ENCODE measurements at places on chromosomes 11 and 22.

DNA sequence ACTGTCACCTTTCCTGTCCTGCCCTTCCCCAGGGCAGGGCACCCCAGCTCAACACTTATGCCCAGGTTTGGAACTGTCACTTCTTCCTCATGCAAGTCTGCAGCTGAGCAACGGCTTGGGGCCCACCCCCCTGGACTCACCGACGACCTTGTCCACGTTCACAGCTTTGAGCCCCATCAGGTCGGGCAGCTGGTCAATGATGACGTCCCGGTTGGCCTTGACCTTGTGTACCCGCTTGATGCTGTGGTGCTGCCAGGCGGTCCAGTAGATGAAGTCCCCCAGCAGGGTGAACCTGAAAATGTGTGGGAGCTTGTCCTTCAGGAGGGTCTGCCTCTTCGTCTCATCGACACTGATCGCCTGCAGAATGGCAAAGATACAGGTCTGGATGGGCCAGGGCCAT lies 135.0 kb downstream of the CRYBB2 start:
- DNase-seq: peak; percentile 5

- DNase-seq: no peak
Observed at GRCh38 chr11:35178067-35178805, 39.3 kb downstream of the CD44 start.

- DNase-seq: no peak
Observed at GRCh38 chr11:16999116-16999515, 15.1 kb downstream of the PLEKHA7 start.

GRCh38 chr11:110490886-110491285 lies 61.1 kb downstream of the FDX1 start:
- DNase-seq: no peak

DNA sequence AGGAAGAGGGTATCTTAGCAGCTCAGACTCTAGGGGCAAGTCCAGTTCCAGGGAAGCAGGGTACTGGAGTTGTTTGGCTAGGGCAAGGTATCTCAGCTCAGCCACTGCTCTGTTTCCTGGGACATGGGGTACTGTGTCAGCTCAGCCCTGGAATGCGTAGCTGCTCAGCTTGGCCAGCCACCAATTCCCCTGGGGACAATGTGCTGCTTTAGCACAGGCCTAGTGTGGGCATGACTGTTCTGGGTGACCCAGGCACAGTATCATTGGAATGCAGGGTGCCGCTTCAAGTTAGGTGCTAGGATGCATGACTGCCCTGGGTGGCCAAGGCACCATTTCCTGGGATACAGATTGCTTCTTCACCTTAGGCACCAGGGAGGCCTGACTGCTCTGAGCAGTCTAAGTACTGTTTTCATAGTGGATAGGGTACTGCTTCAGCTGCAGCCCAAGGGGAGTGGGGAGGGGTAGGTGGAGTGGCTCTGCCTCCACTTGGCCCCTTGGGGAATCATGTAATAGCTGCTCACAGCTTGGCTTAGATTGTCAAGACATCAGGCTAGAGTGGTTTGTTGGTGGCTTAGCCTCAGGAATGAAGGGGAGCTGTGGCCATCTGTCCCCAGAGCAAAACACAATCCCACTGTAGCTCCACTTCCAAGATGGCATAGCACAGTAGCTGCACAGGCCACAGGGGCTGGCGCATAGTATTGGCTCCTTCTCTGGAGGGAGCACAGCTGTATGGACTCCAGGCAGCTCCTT lies 36.0 kb downstream of the MADD start:
- no peak for DNase-seq

GRCh38 chr11:45796461-45796861 lies 8.5 kb upstream of the SLC35C1 start:
- no peak for DNase-seq

- no peak for DNase-seq
Observed at GRCh38 chr22:47813661-47814060, 1051.2 kb downstream of the TBC1D22A start.

GRCh38 chr11:27719546-27719925 lies 19.3 kb upstream of the BDNF start:
- no peak for DNase-seq

DNA sequence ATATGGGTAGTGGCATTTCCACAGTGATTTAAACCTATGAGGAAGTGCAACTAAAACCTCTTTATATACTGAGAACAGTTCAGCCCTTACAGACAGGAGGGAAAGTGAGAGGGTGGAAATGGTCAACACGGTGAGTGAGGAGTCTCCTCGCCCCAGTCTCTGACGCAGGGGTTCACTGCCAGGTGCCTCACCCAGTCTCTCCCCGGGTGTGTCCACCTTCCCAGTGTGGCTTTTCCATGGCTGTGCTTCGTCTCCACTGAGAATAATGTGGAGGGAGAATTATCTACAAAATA lies 116.6 kb upstream of the TOP3B start:
- DNase-seq: peak; percentile 39

DNA sequence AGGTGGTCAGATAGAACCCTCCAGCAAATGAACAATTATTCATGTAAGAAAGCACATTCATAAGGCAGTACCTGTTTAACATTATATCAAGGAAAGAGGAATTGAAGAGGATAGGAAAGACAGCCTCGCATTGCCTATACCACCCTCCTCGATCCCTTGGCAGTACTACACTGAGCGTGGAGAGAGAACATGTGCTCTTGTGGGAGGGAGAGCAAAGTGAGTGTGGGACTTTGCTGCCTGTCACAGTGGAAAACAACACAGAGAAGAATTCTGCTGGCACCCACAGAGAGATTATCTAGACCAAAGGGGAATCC lies 17.5 kb upstream of the DDX10 start:
- no peak for DNase-seq

GRCh38 chr11:129702410-129703398 lies 112.9 kb upstream of the TMEM45B start:
- no peak for DNase-seq

DNA sequence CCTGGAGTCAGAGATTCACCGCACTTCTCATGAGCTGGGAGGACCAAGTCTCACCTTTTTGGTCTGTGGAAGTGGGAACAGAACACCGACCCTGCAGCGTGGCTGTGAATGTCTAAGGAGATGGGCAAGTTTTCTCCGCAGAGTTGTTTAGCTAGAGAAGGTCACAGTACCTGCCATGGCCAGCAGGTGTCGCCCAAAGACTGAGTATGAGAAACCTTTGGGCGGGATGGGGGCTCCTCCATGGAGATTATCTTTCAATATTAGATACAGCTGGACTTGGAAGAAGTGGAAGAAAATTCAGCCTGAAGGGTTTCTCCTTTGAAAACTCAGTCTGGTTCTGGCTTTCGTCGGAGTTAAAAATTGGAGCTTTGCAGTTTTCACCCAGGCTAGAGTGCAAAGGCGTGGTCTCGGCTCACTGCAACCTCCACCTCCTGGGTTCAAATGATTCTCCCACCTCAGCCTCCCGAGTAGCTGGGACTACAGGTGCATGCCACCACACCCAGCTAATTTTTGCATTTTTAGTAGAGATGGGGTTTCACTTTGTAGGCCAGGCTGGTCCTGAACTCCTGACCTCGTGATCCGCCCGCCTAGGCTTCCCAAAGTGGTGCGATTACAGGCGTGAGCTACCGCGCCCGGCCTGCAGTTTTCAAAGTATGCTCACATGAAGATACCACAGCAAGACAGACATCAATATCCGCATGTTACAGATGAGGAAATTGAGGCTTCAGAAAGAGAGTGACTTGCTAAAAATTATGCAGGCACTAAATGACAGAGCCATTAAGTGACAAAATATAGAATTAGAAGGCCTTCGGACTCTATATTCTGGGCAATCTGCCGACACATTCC lies 10.7 kb upstream of the DSCAML1 start:
- peak; percentile 73 for DNase-seq

DNA sequence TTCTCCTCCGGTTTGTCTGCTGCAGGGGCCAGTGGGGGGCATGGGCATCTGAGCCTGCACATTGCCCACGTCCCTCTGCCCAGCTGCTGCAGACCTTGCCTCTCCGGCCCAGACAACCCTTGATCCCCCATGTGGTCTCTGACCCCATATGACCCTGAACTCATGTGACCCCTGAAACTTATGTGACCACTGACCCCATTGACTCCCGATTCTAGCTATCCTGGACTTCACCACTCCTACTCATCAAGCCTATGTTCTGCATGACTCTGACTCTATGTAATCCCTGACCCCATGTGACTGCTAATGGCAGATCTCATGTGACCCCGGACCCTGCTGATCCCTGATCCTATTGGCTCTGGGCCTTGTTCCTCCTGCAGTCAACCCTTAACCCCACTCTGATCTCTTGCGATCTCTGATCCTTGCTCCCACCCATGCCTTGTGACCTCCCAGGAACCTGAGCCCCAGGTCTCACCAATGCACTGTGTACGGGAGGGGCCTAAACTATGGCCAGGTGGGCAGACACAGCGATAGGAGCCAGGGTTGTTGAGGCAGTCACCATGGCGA lies 5.7 kb downstream of the LTBP3 start:
- no peak for DNase-seq

DNA sequence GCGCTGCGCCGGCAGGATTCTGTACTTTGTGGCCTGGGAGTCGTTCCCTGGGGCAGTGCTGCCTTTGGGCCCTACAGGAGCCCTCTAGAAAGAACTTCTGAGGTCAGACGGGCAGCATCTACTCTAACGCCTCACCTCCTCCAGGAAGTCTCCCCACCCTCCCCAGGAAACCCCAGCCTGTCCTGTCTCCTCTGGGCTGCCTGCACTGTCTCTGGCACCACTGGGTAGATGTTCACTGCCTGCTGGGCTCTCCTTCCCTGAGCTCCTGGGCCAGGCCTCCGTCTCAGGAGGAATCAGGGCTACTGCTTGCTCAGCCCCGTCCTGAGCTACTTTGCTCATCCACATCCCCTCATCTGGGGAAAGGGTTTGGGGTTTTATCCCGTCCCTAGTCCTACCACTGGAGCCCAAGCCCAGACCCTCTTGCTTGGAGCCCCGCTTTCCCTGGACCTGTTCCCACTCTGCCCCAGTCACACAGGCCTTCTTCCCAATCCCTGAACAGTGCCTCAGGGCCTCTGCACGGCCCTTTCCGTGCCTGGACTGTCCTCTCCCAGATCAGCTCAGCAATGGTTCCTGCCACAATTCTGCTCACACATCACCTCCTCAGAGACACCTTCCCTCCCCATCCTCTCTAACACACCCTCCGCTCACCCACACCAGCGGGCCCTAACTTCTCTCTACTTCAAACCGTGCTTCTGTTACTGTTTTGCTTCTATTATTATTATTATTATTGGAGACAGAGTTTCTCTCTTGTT lies 11.3 kb upstream of the TREH start:
- DNase-seq: no peak

- DNase-seq: no peak
Observed at GRCh38 chr11:126655807-126656128, 300.3 kb downstream of the ST3GAL4 start.

DNA sequence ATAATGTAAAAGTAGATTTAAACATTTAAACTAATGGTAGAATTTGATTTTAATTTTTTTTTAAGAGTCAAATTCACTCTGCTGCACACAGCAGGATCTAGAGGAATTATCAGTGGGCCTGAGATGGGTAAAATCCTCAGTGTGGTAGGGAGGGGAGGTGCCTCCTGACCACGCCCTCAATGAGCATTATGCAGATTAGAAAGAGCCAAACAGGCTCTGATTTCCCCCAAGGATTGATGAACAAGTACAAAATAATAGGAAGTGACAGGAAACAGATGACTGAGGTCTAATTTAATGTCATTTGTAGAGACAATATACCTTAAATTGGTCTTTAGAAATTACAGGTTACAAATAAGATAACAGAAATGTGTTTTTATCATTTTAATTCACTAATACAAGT lies 155.2 kb downstream of the DCDC1 start:
- no peak for DNase-seq

- no peak for DNase-seq
Observed at GRCh38 chr11:33704240-33705002, 3.8 kb upstream of the C11orf91 start.

DNA sequence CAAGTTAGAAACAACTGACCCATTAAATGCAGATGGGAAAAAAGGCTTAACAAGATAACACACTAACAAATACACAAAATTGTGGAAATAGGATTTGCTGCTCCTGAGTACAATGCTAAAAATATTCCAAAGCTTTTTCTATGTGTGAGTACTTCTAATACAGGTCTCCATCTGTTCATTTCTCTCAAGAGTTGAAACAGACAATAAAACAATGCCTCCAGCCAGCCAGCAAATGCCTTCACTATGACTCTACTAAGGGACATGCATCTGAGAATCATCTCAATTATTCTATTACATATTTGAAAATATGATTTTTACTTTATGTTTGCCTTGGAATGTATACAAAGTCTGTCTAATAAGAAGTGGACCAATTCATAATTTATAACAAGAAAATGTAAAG lies 119.0 kb downstream of the CADM1 start:
- no peak for DNase-seq

DNA sequence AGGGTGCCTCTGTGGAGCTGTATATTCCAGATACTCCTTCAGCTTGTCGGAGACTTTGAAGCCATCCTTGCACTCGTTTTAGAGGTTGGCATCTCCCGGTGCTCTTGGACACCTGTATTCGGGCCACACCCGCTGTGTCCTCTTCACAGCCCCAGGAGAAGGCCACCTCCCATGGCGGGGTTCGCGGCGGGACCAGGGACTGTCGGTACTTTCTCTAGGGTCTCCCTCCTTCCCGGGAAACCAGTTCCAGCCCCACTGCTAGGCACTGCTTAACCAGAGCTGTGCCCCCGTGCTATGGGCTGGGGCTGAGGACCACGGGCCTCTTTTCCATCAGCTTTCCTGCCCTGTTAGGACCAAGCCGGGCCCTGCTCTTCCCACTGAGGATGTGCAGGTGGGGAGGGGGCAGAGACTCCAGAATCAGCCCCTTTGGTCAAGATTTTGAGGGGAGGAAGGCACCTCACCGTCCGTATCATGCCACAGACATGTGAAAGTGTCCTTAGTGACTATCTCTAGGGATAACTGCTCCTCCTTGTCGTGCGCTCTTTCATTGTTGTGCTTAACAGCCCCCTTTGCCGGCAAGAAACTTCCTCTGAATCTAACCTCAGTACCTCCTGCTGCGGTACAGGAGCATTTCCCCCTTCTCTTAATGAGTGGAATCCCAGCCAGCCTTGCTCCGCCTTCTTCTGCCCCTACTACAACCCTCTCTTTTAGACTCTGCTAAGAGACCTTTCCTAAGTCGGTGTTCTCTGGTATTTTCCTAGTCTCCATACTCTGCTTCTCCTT lies 1.2 kb upstream of the B3GAT1 start:
- DNase-seq: no peak
